Activated CD4-positive, alpha-beta T cell treated with anti-CD3 and anti-CD28 coated beads for 36 hours (primary cell): ENCODE measurements at places on chromosomes 5 and 9. TPM values are rescaled to one million over a fixed set of nuclear protein-coding genes. Genes with fewer than 3 reads are reported as not detected.

DNA sequence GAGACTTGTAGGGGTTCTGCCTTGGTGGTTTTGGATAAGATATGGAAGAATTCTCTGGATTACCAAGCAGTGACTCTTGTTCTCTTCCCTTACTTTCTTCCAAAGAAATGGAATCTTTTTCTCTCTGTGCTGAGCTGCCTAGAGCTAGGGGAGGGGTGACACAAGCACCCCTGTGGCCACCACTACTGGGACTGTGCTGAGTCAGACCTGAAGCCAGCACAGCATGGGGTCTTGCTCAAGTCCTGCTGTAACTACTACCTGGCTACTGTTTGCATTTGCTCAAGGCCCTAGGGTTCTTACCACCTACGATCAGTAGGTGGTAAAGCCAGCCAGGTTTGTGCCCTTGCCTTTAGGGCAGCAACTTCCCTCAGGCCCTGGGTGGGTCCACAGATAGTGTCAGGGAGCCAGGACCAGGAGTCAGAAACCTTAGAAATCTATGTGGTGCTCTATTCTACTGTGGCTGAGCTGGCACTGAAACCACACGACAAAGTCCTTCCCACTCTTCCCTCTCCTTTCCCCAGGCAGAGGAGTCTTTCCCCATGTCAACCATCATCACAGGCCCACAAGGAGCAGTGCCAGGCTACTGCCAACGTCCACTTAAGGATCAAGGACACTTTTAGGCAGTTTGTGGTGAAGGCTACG is 53.8 kb downstream of the SREK1 start:
- DNase-seq: no peak

GRCh38 chr5:57382655-57383054 is 100.0 kb downstream of the ACTBL2 start:
- no peak for DNase-seq

- no peak for DNase-seq
Measured at GRCh38 chr5:116446356-116447005, 128.1 kb downstream of the SEMA6A start.

DNA sequence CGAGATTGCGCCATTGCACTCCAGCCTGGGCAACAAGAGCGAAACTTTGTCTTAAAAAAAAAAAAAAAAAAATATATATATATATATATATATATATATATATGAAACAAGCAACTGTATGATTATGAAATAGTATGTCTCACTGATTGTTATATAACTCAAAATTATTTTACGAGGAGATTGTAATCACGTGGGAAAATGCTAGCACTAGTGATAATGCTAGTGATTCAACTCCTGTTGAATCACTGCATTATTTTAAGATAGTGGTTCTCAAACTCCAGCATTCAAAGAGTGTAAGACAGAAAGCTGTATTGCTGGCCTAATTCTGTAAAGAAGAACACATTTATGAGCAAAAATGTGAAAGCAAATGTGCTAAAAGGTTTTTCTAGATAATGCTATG is 12.4 kb upstream of the PTPN3 start:
- no peak for DNase-seq

GRCh38 chr5:169762338-169763095 is 125.4 kb downstream of the DOCK2 start:
- no peak for DNase-seq

DNA sequence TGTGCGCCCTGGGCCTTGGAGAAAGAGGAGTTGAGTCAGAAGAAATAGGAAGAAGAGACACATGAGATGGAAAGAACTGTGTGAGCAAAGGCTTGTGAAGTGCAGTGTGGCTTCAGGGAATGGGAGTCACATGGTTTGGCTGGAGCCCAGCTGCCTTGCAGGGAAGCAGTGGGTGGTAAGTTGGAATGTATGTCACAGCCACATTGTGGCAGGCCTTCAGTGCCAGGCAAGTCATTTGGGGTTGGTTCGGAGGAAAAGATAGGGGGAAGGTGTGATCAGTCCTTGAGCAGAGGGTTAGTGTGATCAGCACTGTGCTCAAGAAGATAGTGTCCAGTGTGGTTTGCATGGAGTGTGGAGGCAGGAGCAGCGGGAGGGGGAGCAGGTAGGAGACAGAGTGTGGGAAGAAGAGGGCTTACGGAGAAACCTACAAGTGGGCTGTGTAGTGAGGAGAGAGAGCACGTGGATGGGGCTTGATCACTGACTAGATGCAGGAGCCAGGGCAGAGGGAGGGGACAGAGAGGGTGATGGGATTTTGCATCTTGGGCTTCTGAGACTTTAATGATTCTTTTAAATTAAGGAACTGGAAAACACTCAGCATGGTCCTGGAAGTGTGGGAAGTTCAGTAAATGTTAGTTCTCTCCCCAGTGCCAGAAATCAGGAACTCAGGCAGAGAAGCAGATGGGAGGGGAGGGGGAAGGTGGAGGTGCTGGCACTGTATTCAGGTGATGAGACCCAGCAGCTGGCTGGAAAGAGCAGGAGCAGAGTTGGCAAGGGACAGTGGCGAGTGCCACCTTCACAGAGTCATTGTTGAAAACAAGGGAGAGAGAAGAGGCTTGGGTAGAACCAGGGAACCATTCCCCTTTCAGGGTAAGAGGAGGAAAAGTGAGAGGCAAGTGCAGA is 46.6 kb downstream of the ARHGAP26 start:
- DNase-seq: peak; percentile 34

DNA sequence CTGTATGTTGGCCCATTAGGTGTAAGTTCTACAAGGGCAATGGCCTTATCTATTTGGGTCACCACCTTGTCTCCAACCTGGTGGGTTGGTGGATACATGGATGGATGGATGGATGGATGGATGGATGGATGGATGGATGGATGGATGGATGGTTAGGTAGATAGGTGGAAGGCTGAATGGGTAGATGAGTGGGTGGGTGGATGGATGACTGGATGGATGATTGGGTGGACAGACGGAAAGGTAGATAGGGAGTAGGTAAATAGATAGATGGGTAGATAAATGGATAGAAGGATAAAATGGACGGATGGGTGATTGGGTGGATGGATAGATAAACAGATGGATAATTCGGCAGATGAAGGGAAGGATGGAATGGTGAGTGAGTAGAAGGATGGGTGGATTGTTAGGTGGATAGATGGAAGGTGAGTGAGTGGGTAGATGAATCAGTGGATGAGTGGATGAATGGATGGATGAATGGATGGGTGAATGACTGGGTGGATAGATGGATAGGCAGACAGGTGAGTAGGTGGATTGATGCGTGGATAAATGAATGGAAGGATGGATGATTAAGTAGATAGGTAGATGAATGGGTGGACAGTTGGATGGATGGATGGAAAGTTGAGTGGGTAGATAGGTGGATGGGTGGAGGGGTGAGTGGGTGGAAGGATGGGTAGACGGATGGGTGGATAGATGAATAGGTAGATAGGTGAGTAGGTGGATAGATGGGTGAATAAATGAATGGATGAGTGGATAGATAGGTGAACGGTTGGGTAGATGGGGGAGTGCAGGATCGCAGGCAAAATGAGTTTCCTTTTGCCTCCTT is 83.1 kb upstream of the FBXW11 start:
- no peak for DNase-seq

DNA sequence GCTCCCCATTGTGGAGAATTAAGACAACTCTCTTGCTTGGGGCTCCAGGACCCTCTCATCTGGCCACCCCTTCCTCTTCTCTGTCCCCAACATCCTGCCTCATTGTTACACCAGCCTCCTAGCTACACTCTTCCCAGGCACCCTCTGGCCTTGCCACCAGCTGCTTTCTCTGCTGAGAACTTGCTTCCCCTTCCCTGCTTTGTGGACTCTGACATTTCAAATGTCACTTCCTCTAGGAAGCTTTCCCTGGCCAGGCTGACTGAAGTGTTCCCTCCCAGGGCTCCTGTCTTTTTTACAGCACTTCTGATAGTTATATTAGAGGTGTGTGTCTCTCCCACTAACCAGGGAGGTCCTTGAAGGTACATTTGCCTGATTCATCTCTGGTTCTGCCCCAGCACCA is 194.0 kb upstream of the KLF4 start:
- no peak for DNase-seq

- no peak for DNase-seq
Measured at GRCh38 chr5:138022912-138023311, 10.0 kb downstream of the FAM13B start.

The SKIC3 gene
- total RNA-seq: 75.8 TPM

The GRK6 gene
- total RNA-seq: 141 TPM

The SOX30 gene
- total RNA-seq: 0.18 TPM

The NR6A1 gene
- 0.82 TPM for total RNA-seq
